ENCODE measurements at places on chromosomes 7 and 10.

DNA sequence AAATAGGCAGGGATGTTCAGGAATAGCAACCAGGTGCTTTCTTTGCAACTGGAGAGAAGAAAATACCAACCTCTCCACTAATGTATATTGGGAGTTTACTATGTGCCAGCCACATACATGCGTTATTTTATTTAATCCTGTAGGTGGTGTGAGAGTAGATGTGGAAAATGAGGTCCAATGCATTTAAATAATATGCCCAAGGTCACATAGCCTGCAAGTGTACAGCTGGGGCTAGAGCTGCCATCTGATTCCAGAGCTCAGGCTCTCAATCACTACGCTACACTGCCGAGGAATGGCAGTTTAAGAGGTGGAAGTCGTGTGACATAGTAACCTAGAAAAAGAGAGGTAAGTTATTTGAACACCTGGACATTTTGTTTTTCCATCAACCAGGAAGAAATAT is 277.0 kb downstream of the EXOC4 start:
- DNase-seq = peak; percentile 22

- DNase-seq = no peak
These were observed 452.3 kb upstream of the GALNT17 start for GRCh38 chr7:70679661-70680060.

DNA sequence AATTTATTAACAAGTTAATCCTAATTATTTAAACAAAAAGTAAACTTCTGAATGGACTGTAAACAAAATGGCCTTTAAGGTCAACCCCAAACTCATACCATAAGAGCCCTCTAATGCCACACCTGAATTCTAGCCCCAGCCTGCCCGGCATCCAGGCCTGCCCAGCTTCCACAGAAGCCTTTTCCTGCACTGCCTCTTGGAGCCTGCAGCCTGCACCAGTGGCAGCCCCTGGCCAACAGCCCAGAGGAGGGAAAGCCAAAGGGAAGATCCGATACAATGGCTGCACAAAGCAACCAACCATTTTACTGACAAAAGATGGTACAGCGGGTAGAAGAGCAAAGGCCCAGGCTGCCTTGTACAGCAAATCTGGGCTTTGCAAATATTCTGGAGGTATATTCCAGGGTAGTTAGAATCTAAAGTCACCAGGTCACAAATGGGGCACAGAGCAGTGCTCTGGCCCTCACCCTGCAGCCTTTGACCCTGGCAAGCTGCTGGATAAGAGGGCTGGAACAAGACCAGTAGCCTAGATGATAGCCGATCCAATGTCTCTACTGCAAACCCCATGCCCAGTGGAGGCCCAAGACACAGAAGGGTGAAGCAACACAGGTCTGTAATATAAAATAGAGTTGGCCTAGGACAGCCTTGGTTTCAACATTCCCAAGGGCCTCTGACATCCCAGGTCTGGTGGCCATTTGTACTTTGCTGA is 12.5 kb upstream of the CH25H start:
- no peak for DNase-seq

DNA sequence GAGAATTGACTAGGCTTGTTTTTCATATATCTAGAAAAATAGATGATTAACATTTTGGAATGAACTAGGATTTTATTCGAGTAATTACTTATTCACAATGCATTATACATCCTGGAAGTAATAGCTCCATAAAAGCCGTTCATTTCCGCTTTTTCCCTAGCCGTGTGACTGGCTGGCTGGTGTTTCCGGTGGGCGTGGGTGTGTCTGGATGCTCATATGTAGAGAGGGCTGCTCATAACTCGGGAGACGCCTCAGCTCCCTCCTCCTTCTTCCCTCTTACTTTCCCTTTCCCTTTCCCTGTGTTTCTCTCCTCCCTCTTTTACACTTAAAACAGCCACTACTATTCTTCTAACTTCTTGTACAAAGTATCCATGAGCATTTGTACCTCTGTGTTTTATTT is 187.7 kb upstream of the VSTM2A start:
- no peak for DNase-seq

DNA sequence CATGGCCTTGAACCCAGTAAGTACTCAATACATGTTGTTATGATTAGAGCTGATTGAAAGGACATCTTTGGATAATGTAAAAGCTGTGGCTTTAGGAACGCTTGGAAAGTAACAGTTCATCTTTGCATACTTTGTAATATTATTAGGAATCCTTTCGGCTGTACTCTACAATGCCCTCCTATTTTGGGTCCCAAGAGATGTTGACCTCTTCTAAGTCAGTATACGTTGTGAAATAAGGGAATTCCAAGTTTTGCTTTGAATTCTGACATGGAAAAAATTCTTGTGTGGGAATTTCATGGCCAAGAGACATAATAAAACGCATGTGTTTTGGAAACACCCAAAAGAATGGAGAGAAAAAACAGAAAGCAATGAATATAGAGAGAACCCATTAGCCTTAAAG is 7.7 kb downstream of the AGR3 start:
- no peak for DNase-seq

DNA sequence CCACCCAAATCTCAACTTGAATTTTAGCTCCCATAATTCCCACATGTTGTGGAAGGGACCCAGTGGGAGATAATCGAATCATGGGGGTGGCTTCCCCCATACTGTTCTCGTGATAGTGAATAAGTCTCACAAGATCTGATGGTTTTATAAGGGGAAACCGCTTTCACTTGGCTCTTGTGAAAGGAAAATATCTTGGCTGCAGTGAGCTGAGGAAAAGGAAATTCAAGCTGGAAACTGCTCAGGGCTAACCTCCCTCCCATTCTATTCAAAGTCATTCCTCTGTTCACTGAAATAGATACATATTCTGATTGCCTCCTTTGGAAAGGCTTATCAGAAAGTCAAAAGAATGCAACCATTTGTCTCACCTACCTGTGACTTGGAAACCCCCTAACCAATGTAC is 15.8 kb downstream of the CYCS start:
- no peak for DNase-seq

DNA sequence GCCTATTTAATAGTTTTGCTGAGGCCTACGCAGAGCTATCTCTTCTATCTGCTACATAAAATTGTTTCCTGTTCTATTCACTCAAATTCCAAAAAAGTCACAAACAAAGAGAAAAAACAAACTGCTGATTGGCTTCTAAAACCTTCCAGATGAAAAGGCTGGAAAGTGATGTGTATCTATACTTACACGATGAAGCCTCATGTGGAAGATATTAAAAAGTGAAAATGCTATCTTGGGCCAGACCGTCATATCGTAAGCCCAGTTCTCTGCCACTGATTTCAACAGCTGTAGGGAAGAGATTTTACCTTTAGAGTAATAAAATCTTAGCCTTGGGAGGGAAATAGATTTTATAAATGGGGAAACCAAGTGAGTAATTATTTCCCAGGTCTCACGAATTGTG is 394.8 kb downstream of the KIF20B start:
- no peak for DNase-seq

GRCh38 chr10:33760056-33760943 is 425.8 kb upstream of the NRP1 start:
- no peak for DNase-seq

DNA sequence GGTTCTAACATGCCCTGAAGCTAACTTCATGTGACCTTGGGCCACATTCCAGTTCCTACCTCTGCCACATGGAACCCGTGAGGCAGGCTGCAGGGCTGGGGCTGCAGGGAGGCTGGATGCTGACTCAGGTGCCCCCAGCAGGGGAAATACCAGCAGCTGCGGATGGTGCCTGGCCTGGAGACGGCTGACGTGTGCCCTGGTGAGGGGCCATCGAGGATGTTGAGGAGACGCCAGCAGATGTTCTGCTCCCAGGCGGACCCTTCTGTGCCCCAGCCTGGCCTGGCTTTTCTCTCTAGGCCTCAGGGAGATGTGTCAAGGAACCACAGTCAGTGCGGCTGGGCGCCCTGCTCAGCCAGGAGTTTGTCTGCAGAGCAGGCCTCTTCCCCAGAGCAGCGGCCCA is 8.8 kb downstream of the BAG3 start:
- no peak for DNase-seq

GRCh38 chr7:33562996-33563395 is 342.3 kb upstream of the BMPER start:
- no peak for DNase-seq

GRCh38 chr10:81882011-81882410 is 7.0 kb downstream of the NRG3 start:
- DNase-seq = no peak

- no peak for DNase-seq
These were observed 21.5 kb downstream of the WASL start for GRCh38 chr7:123727071-123727837.

DNA sequence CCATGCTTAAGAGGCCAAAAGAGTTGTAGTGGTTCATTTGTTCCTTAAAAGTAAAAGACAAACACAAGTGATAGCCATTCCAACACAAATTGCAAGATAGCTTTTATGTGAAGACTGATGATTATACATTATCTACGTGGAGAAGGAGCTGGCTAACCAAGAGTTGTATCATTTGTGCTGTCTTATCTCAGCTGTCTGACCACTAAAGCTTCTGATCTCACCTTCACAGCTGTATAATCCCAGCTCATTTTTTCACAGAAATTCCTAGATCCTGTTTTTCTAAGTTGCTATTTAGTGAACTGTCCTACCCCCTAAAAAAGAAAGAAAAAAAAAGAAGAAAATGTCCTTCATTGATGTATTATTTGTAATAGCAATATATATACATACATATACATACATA is 9.8 kb downstream of the USP6NL start:
- DNase-seq = no peak

- no peak for DNase-seq
These were observed 775.3 kb upstream of the POM121L12 start for GRCh38 chr7:52260046-52260665.

DNA sequence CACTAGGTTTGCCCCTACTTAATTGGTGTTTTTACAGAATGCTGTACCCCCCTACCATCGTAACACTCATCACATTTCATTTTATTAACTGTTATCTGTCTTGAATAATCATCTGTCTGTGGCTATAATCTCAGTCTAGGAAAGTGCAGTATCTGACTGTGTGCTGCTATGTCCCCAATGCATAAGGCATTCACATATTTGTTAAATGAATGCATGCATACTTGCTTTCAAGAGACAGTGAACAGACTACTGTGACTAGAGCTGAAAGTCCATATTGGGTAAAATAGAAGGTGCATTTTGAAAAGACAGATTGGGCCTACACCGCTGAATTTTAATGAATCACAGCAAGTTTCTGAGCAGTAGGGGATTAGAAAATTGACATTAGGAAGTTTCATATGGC is 112.3 kb downstream of the ARHGAP12 start:
- DNase-seq = no peak

- no peak for DNase-seq
These were observed 133.1 kb downstream of the IQUB start for GRCh38 chr7:123401295-123401694.

- no peak for DNase-seq
These were observed 25.0 kb upstream of the PCBD1 start for GRCh38 chr10:70913191-70913892.

DNA sequence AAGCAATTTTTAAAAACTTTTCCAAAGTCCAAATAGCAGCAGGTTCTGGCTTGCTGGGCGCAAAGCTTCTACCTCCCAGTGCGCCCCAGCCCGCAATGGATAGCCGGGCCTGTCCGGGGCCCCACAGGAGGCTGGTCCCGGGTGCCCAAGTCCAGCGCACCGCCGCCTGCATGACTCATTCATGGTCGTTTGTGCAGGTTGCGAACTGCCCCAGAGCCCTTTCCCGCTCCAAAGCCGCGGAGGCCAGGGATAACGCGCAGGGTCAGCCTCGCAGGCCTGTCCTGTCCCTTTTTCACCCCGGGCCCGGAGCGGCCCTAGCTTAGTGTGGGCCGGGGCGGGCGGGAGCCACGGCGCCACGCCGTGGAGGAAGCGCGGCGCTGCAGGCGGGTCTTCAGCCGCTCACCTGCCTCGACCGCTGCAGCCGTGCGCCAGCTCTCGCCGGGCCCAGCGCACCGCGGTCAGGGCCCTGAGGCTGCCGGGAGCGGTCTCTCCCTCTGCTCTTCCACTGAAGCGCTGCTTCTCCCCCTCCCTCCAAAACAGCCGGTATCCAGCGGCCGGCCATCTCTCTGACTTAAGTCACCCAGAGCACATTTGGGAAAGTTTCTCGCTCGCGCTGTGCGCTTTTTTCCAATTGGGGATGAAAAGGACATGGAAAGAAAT is 1.7 kb upstream of the EGR2 start:
- peak; percentile 38 for DNase-seq

- no peak for DNase-seq
These were observed 78.5 kb upstream of the INSIG1 start for GRCh38 chr7:155219154-155219531.

DNA sequence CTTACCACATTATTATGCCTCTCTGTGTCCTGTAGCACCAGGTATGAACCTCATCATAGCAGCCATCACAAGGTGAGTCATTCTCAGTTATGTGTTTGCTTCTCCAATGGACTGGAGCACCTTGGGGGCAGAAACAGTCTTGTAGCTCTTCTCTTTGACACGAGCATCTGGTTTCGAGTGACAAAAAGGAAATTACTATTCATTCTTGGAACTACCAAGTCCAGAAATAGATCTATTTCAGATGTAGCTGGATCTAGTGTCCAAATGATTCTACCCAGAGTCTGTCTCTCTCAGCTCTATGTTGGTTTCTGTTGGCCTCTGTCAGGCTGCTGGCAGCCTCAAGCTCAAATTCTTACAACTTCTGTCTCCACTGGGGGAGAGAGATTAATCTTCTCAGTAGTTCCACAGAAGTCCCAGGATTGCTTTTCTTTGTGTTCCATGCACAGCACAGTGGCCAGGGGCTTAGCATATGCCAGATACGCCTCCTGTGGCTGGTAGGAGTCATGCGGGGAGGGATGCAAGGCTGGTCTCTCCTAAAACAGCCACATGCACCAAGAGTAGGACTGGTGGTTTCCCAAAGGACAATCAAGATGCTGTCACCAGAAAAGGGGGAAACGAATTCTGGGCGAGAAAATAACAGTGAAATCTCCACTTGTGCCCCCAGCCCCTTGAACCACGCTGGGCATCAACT is 37.2 kb upstream of the PAPSS2 start:
- no peak for DNase-seq

- no peak for DNase-seq
These were observed 124.2 kb upstream of the SEM1 start for GRCh38 chr7:96833676-96834453.

DNA sequence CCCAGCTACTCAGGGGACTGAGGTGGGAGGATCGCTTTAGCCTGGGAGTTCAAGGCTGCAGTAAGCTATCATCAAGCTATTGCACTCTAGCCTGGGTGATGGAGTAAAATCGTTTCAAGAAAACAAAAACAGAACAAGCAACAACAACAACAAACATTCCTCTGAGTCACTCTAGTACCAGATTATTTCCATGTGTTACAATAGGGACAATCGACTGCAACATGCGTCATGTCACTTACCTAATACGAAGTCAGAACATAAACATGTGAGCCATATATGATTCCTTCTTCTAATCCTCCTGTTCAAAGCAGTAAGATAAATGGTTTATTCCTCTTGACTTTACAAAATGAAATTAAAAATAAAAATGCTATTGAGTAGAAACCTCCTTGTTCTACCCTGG is 57.3 kb downstream of the ZNF438 start:
- DNase-seq = no peak
